ENCODE measurements at places on chromosomes 13 and 19.

- no peak for DNase-seq
Measured at GRCh38 chr13:66689628-66690027, 540.5 kb downstream of the PCDH9 start.

DNA sequence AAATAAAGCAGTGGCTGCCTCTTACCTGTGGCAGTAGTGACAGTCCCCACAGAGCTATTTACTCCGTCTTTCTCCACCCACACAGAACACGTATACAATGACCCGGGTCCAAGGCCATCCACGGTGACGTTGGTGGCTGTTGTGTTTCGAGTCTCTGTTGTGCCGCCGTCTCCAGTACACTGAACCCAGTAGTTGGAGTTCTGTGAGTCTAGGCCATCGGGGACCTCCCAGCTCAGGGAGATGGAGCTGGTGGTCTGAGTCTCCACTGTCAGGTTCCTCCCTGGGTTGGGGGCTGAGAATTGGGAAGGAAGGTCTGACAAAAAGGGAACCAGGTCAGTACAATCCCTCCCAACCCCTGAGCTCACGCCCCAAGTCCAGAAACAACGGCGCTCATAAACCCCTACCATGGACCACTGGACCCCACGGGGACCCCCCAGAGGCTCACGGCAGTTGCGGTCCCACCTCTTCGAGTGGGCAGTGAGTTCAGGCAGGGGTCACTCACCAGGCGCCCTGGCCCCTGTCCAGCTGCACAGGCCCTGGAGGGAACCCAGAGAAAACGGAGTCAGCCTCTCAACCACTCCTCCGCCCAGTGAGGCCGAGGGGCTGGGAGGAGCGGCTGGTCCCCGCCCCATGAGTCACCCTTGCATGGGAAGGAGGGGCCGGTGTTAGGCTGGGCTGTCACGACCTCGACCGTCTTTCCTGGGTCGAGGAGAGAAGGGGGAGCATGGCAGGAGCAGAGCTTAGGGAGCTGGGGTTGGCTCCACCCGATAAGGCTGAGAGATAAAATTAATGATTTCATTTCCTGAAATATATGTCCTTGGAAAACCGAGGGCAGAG lies 2.4 kb downstream of the PTPRH start:
- peak; percentile 99 for DNase-seq

DNA sequence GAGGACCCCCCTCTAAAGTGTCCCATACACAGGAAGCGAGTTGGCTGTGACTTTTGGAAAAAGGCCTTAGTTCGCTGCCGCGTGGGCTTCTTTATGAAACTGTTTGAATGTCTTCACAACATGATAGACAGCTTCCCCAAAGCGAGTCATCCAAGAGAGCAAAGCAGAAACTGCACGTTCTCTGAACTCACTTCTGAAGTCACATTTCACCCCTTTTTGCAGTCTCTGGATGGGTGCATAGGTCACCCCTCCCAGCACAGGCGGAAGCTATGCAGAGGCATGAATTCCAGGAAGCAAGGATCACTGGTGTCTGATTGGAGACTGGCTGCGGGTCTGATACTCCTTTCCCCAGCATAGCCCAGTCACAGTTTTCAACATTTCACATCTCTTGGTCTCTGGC lies 10.6 kb downstream of the GPI start:
- no peak for DNase-seq

- DNase-seq = no peak
Measured at GRCh38 chr13:111490611-111491010, 170.2 kb downstream of the TEX29 start.

DNA sequence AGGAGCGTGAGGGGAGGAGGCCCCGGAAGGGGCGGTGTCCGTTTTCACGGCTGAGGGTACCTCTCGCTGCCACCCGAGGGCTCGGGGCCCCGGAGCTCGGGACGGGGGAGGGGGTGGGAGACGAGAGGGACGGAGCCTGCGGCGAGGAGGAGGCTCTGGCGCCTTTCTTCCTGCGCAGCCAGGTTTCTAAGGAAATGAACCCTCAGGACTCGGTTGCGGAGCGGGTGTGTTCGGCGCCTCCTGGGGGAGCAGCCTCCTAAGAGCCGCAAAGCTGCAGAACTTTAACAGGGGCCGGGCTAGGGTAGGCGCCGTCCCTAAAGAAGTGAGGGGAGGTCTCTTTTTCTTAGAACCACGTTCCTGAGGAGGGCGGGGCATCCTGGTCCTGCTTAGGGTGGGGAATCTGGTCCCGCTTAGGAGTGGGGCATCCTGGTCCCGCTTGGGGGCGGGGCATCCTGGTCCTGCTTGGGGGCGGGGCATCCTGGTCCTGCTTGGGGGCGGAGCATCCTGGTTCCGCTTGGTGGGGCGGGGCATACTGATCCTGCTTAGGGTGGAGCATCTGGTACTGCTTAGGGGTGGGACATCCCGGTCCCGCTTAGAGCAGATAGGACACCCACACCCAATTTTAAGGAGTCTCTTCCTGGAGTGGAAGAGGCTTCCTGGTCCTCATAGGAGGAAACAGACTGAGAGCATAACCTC lies 6.2 kb downstream of the SYT5 start:
- peak; percentile 97 for DNase-seq

GRCh38 chr19:50705422-50706019 lies 14.1 kb downstream of the SHANK1 start:
- DNase-seq = peak; percentile 99

DNA sequence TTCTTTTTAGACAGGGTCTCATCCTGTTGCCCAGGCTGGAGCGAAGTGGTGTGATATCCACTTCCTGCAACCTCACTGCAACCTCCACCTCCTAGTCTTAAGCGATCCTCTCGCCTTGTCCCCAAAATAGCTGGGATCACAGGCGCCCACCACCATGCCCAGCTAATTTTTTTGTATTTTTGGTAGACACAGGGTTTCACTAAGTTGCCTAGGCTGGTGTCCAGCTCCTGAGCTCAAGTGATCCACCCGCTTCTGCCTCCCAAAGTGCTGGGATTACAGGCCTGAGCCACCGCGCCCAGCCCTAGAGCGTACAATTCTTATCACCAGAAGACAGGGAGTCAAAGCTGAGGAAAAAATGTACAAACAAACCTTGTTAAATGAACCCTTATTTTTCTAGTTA lies 4.5 kb upstream of the ELOF1 start:
- DNase-seq = no peak

GRCh38 chr13:104648291-104648690 lies 1582.1 kb upstream of the SLC10A2 start:
- DNase-seq = no peak

DNA sequence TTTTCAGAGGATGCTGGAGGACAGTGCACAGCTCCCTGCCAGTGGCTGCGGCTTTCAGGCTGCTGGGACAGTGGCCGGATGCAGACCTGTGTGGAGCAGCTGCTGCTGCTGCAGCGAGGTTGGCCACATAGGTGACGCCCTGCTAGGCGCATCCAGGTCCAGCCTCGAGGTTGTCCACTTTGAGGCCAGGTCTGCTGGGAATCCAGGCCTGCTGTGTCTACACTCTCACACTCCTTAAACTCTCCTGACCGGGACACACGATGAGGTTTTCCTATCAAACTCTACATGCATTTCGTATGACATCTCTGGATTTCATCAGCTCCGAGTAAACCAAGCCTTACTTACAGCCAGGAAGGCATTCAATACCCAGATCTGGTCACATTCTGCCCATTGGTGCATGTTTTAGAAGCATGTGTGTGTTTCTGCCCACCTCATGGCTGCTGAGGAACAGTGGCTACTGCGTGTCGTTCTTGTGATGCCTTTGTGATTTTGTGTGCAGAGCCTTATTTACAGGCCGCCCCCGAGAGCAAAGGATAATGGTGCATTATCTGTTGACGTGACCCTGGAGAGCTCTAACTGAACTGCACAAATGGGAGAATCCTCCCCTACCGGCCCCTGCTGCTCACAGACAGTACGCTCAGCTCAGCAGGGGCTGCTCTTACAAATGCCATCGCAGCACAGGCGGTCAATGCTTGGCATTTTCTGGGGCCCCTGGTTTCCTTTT lies 12.3 kb upstream of the MCF2L start:
- DNase-seq = no peak

DNA sequence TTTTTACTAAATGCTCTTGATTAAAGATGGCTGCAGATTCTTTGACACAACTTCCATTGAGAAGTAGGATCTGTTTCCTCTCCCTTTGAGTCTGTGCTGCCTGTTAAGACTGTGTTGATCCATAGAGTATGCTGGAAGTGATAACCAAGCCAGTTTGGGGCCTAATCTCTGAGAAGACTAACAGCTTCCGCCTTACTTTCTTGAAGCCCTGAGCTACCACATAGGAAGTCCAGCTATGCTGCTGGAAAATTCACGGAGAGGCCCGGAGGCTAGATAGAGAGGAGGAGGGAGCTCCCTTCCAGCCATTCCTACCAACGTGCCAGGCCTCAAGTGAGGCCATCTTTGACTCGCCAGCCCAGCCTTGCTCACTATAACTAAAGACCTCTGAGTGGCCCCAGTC lies 12.5 kb downstream of the RAP2A start:
- no peak for DNase-seq

DNA sequence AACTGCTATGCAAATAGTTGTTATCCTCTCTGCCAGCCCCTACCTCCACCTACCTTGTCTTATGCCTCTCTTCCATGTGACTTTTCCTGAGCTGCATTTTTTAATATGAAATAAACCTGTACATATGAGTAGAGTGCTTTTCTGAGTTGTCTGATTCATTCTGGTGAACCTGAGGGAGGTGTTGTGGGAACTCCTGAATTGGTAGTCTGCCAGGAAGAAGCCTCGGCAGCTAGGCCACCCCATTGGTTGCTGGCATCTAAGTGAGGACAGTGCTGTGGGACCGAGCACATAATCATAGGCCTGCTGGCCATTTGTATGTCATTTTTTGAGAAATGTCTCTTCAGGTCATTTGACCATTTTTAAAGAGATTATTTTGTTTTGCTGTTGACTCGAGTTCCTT lies 1146.8 kb downstream of the UQCRFS1 start:
- DNase-seq = no peak

- DNase-seq = no peak
Measured at GRCh38 chr13:111287201-111287600, 33.2 kb upstream of the TEX29 start.

GRCh38 chr13:34143637-34144036 lies 325.7 kb downstream of the RFC3 start:
- no peak for DNase-seq

DNA sequence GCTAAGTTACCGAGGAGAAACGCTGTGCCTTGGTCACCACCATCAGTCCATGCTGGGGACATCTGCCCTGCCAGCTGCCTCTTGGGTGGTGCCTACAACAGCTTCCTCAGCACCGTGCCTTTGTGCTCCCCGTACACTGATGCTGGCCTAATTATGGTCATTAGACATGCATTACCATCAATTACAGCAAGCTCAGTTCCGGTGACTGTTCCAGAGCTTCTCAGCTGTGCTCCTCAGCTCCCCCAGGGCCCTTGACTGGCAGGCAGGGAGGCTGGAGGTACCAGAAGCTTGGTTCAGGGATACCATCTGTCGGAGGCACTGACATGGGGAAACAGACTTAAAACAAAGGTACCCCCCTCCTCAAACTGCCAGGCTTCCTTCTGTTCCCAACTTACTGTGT lies 40.2 kb downstream of the CILP2 start:
- no peak for DNase-seq

GRCh38 chr13:33262062-33262487 lies 23.5 kb downstream of the STARD13 start:
- DNase-seq = no peak

DNA sequence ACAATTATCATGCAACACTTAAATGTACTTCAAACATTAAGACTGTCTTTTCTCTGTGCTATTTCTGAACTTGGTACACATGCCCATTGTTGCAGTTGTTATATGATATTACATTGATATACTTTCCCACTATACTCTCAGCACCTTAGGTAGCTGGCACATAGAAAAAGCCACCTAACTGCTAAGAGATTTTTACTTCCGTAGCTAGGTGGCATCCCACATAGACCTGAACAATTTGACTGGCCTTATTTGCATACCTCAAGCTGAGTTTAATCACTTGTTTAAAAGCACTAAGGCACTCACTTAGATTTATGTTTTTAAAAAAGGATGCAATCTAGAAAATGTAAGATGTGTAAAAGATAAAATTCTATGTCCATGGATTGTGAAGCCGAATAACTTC lies 194.2 kb downstream of the POU4F1 start:
- DNase-seq = no peak

DNA sequence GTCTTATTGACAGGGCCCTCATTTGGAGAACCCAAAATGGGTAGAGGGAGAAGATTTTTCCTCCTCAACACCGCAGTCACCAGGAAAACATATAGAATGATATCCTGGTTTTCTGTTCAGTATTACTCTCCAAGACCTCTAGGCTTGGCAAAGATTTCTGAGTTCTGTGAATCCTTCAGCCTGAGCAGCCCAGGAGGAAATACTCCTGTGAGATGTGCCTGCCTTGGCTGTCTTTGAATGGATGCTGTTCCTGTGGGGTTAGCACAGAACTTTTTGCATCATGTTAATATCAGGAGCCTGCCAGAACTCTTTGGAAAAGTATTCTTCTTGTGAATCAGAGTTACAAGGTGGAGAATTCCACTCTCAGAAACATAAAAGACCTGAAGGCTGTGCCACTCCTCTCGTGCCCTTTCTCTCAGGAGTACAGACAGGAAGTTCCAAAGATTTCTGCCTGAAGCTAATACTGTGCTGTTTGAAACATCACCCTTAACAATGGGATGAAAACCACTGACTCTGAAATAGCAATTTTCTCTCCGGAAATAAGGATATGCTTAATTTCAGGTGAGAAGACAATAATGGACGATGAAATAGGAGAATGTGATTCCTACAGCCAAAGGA lies 520.1 kb upstream of the NBEA start:
- DNase-seq = no peak

GRCh38 chr13:52399046-52399445 lies 6.9 kb downstream of the THSD1 start:
- no peak for DNase-seq

- DNase-seq = no peak
Measured at GRCh38 chr19:50501186-50501567, 9.8 kb downstream of the JOSD2 start.

DNA sequence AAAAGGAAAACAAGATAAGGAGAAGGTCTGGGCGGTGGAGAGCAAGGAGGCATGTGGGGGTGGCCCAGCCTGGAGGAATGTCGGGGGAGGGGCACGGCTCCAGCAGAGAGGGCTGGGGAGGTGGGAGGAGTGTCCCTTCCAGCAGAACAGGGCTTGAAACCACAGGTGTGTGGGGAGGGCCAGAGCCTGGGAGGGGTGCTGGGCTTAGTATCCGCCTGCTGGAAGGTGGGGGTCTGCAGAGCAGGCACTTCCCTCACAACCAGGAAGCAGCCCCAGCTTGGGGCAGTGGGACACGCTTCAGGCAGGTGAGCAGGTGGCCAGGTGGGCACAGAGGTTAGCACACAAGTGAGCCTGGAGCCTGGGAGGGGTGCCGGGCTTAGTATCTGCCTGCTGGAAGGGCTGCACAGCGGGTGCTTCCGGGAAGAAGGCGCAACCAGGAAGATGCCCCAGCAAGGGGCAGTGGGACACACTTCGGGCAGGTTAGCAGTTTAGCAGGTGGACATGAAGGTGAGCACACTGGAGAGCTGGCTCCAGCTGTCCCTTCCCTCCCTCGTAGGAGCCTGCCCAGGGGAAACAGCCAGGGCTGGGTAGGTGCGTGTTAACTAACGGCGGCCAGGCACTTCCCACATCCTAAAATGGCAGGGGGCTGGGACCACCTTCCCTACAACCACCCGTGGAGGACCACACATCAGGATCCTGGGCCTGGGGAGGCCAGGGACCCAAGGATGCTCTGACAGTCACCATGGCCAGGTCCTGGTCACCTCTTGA lies 3.0 kb downstream of the GAS6 start:
- no peak for DNase-seq

- DNase-seq = no peak
Measured at GRCh38 chr19:52898101-52898500, 666 bp upstream of the ZNF320 start.

- no peak for DNase-seq
Measured at GRCh38 chr13:35387682-35388250, 88.7 kb downstream of the MAB21L1 start.

- no peak for DNase-seq
Measured at GRCh38 chr13:26508885-26509284, 48.6 kb upstream of the WASF3 start.

Data from H54 (cell line).